ENCODE measurements at places on chromosomes 6 and 20. TPM values are rescaled to one million over a fixed set of nuclear protein-coding genes. Genes with fewer than 3 reads are reported as not detected.

The CLPSL2 gene
- polyA plus RNA-seq, result not detected

The PRR18 gene
- not detected for polyA plus RNA-seq

DNA sequence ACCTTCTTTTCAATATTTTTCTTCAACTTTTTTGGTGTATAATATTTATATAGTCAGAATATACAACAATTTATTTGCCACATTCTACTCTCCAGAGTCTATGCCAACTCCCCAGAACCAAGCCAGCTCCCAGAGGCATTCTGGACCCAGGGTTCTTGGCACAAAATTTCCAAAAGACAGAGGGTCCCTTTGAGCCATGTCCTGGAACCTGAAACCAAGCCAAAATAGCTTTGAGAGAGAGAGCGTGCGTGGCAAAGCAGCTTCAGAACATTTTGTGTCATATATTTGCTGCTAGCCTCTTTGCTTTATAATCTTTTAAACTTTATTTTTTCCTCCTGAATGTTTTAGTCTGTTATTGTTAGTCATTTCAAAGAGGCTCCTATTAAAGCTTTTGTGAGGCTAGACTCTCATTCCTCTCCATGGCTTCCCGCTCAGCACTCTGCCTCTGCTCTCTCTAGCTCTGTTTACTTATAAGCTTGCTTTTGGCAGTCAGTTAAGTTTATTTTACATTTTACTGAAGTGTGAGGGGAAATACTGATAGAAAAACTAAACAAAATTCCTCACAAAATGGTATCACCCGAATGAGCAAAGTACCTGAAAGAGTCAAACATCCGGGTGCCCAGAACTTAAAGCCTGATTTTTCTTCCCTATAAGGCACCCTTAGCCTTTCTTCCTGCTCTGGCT is 605.1 kb upstream of the ID4 start:
- H3K27me3 ChIP-seq, result no peaks in the 10 kb centered on the region
- no peaks in the 10 kb centered on the region for H3K36me3 ChIP-seq
- peak overlapping the region; percentile 63 for H3K27ac ChIP-seq
- H3K4me1 ChIP-seq, result peaks cover 6% of the 10 kb centered on the region
- no peak for DNase-seq

DNA sequence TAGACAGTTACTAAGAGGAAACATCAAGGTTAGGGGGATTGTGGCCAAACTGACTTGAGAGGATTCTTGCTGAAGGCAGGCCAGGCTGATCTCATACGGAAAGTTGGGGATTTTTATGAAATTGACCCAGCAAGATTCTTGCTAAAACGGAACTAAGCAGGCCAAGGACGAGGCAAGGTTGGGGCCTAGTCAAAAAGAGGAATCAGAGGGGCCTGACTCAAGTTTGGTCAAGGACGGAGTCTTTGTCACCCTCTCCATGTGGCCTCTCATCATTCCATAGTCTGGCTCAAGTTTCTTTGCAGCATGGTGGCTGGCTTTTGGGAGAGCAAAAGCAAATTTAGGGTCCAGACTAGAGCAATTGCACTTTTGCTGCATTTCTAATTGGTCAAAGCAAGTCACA is 7.9 kb upstream of the HECA start:
- no peak overlapping the region for H3K4me3 ChIP-seq
- no peaks in the 10 kb centered on the region for H3K36me3 ChIP-seq
- no peaks in the 10 kb centered on the region for H3K4me1 ChIP-seq
- H3K27me3 ChIP-seq, result no peaks in the 10 kb centered on the region
- no peak for DNase-seq
- H3K27ac ChIP-seq, result no peak overlapping the region

The EDN3 gene
- polyA plus RNA-seq, result 28.8 TPM

The TSBP1 gene
- not detected for polyA plus RNA-seq

The TRAM2 gene
- 13.3 TPM for polyA plus RNA-seq

The ID4 gene
- polyA plus RNA-seq, result 4.2 TPM

The HLA-DRB5 gene
- not detected for polyA plus RNA-seq

DNA sequence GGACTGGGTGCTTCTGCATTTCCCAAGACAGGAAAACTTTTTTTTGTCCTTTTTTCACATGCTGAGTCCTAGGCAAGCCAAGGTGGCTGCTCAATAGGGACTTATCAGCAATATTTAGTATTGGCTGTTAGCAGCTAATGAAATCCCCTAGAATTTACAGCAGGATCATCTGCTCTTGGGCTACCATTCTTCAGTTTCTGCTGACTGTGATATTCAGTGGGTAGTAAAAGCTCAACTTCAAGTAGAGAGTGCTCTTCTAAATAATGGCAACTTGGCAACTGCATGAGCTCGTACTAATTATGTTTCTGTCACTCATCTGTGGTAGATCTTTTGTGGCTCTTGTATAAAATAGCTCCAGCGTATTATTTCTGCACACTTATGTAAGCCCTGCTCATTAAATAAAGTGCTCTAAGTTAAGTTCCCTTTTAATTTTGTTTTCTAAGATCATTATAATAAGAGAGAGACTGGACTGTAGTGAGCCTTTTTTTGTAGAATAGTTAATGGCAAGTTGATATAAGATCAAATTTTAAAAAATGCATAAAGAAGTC is 110.3 kb downstream of the SLC35F1 start:
- H3K27me3 ChIP-seq, result no peaks in the 10 kb centered on the region
- H3K36me3 ChIP-seq, result no peaks in the 10 kb centered on the region
- DNase-seq, result no peak
- H3K4me3 ChIP-seq, result no peak overlapping the region

The OR12D3 gene
- not detected for polyA plus RNA-seq

DNA sequence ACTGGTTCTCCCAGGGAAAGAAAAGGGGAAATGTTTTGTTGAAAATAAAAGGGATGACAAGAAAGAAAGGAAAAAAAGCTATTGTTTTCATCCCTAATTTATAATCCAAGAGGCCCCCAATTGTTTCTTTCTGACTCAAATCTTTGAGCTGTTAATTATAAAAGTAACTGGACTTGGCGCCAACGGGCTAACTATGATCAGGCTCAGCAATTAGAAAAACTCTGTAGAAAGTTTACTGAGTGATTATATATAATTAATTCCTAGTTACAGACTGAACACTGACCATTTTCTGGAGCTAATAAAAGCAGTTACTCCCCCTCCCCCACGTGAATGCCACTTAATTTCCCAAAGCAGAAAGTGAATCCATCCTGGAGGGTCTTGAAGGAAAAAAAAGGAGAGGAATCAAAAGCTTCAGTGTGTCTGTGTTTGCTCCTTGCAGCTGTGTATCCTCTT is 3.2 kb downstream of the ZMYND8 start:
- H3K4me3 ChIP-seq, result peak overlapping the region; percentile 28
- H3K4me1 ChIP-seq, result peaks cover 100% of the 10 kb centered on the region
- no peak for DNase-seq
- H3K27ac ChIP-seq, result peak overlapping the region; percentile 99
- H3K36me3 ChIP-seq, result no peaks in the 10 kb centered on the region
- H3K27me3 ChIP-seq, result no peaks in the 10 kb centered on the region

GRCh38 chr6:16504609-16505008 is 256.7 kb downstream of the ATXN1 start:
- H3K27ac ChIP-seq, result peak overlapping the region; percentile 70
- H3K27me3 ChIP-seq, result no peaks in the 10 kb centered on the region
- H3K4me1 ChIP-seq, result no peaks in the 10 kb centered on the region
- DNase-seq, result no peak

DNA sequence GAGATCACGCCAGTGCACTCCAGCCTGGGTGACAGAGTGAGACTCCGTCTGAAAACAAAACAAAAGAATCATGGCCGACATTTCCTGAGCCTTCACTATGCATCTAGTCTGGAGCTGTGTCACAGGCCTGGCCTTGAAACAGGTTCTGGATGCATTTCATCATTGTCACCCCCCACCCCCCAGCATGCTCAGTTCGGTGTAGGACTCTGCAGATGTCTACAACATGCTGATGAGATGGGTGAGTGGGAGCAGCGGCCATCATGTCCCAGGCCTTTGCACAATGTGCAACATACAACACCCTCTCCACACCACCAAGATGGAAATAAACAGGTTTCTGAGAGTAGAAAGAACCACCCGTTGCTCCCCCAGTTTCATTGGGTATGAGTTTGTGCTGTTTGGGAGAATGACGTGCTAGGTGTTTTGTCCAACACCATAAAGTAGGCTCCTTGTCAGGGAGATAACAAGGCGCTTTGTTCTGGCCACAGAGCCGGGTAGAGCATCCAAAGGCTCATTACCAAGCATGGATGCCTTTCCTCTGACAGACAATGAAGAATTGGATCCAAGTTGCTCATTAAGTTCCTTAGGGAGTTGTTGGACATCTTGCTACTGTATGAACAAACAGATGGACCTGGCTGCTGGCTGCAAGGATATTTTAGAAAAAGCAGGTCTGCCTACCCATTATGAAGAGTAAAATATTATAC is 22.1 kb downstream of the SNHG17 start:
- no peak overlapping the region for H3K4me3 ChIP-seq
- H3K27me3 ChIP-seq, result no peaks in the 10 kb centered on the region

The DXO gene
- polyA plus RNA-seq, result 8.4 TPM

- H3K4me1 ChIP-seq, result no peaks in the 10 kb centered on the region
- no peak for DNase-seq
- H3K27ac ChIP-seq, result no peak overlapping the region
- H3K27me3 ChIP-seq, result no peaks in the 10 kb centered on the region
- H3K4me3 ChIP-seq, result no peak overlapping the region
These were observed 256.5 kb upstream of the RIN2 start for GRCh38 chr20:19501476-19502115.

The PRDM13 gene
- not detected for polyA plus RNA-seq

- H3K36me3 ChIP-seq, result no peaks in the 10 kb centered on the region
- no peaks in the 10 kb centered on the region for H3K4me1 ChIP-seq
- H3K27ac ChIP-seq, result no peak overlapping the region
- H3K4me3 ChIP-seq, result no peak overlapping the region
- H3K27me3 ChIP-seq, result no peaks in the 10 kb centered on the region
These were observed 35.0 kb downstream of the AKIRIN2 start for GRCh38 chr6:87667032-87667431.

The BMP5 gene
- 2.4 TPM for polyA plus RNA-seq

GRCh38 chr20:9359561-9360308 is 154.7 kb upstream of the LAMP5 start:
- no peaks in the 10 kb centered on the region for H3K4me1 ChIP-seq
- peak; percentile 70 for DNase-seq
- no peak overlapping the region for H3K27ac ChIP-seq
- no peaks in the 10 kb centered on the region for H3K27me3 ChIP-seq
- no peaks in the 10 kb centered on the region for H3K36me3 ChIP-seq

GRCh38 chr20:49641683-49642656 is 71.7 kb downstream of the B4GALT5 start:
- peaks cover 24% of the 10 kb centered on the region for H3K4me1 ChIP-seq
- H3K36me3 ChIP-seq, result peaks cover 88% of the 10 kb centered on the region
- H3K27ac ChIP-seq, result peak overlapping the region; percentile 60
- no peak for DNase-seq
- H3K27me3 ChIP-seq, result no peaks in the 10 kb centered on the region

The KHDRBS2 gene
- 0.57 TPM for polyA plus RNA-seq

The GTSF1L gene
- polyA plus RNA-seq, result not detected

The SRXN1 gene
- 21.0 TPM for polyA plus RNA-seq

GRCh38 chr20:57007171-57007540 is 259.3 kb downstream of the BMP7 start:
- no peaks in the 10 kb centered on the region for H3K36me3 ChIP-seq
- H3K4me3 ChIP-seq, result no peak overlapping the region
- H3K27ac ChIP-seq, result no peak overlapping the region
- DNase-seq, result no peak
- H3K27me3 ChIP-seq, result no peaks in the 10 kb centered on the region

DNA sequence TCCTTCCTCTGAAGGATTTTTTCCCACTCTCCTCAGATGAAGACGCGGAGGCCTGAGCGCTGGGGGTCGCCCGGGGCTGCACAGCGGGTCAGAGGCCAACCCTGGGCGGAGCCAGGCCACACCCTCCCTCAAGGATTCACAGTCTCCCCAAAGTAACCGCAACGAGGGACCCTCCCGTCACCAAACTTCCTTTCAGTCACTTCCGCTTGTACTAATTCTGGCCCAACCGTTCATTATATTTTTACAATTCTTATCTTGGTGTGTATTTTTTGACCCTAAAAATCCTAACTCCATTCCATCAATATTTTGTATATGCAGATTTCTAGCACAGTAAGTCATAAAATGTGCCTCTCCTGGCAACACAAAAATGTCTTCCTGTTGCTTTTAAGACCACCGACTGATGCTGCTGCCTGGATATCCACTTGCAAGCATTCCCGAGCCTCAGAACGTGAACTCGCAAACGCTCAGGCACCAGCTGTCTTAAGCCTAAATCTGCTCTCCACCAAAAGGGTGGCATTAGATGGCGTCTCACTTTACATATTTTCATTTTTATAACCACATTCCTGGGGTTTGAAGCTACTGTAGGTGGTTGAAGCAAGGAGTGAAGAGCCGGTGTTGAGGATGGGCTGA is 128.0 kb downstream of the DLL1 start:
- no peaks in the 10 kb centered on the region for H3K4me1 ChIP-seq
- H3K27ac ChIP-seq, result no peak overlapping the region
- DNase-seq, result no peak
- no peak overlapping the region for H3K4me3 ChIP-seq

- no peak for DNase-seq
- no peaks in the 10 kb centered on the region for H3K4me1 ChIP-seq
- no peak overlapping the region for H3K27ac ChIP-seq
These were observed 75.6 kb upstream of the RNF24 start for GRCh38 chr20:4090756-4091489.

DNA sequence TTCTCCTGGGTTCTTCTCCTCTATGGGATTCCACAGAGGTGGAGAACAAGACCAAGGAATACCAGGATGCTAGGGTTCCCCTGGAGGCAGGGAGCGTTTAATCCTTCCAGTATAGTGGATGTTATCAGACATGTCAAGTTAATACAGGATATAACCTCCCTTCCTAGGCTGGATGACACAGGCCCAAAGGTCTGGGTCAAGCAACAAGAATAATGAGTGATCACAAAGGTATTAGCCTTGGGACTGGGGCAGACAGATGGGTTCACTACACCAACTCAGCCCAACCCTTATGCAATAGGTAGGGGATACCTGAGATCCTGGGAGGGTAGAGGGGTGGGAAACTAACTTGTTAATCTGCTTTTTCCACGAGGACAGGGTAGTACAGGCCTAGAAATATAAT is 690.3 kb downstream of the HTR1B start:
- no peaks in the 10 kb centered on the region for H3K4me1 ChIP-seq
- H3K27me3 ChIP-seq, result no peaks in the 10 kb centered on the region

Data from sigmoid colon (tissue), 7 donors.